ENCODE measurements at places on chromosomes 5 and 9. TPM values are rescaled to one million over a fixed set of nuclear protein-coding genes. Genes with fewer than 3 reads are reported as not detected.

FOXE1 gene
- not detected for total RNA-seq

DNA sequence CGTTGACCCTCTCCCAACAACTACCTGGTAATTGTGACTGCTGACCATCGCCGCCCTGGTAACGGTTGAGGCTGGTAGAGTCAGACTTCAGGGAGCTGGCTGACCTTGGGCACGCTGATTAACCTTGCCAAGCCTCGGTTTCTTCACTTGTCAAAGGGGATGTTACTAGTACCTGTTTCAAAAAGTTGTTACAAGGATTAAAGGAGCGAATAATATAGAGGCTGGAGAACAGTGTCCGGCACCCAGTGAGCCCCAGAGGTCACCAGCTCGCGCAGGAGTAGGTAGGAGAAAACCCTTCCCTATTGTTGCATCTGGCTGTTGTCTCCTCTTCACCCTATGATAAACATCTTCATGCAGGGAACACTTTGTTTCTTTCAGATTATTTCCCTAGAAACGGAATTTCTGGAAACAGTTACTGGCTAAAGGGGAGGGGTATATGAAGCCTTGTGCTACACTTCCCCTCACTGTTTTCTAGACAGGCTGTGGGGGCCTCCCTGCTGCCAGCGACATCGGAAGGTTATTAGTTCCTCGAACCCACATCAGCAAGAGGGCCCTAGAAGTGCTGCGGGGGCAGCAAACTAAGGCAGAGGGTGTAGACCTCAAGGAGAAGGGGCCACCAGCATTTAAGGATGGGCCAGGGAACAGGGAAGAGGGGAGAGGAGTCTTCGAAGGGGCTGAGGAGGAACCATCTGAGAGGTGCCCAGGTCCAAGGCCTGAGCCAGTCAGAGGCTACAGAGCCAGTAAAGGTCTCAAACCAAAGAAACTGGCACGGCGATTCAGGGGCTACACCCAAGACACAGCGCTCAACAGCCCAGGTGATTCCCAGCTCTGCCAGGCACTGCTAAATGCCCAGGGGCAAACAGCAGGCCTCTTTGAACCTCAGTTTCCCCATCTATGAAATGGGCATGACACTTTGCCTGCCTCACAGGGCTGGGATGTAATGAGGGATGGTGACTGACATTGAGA is 37.6 kb downstream of the HRH2 start:
- DNase-seq: no peak

GRCh38 chr9:13759551-13759950 is 480.1 kb upstream of the MPDZ start:
- no peak for DNase-seq

MRPL50 gene
- 18.7 TPM for total RNA-seq

LCN1 gene
- total RNA-seq: not detected

SLC4A9 gene
- total RNA-seq: not detected

- no peak for DNase-seq
Measured at GRCh38 chr9:26471261-26471660, 421.3 kb downstream of the CAAP1 start.

SLC6A3 gene
- not detected for total RNA-seq

DNA sequence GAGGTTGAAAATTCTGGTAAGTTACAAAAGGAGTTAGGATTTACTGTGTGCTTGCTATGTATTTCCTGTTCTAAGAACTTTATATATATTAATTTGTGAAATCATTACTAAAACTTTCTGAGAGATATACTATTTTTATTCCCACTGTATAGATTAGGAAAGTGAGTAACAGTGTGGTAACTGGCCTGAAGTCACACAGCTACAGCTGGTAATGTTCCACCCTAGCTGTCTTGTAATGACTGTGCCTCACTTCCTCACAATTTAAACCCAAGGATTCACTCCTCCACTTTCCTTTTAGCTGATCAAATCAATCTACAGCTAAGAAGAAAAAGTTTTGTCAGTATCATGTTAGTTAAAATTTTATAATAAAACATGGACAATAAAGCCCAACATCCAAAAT is 278.8 kb downstream of the GAS1 start:
- no peak for DNase-seq

- no peak for DNase-seq
Measured at GRCh38 chr9:71349218-71349617, 227.8 kb upstream of the TRPM3 start.

DNA sequence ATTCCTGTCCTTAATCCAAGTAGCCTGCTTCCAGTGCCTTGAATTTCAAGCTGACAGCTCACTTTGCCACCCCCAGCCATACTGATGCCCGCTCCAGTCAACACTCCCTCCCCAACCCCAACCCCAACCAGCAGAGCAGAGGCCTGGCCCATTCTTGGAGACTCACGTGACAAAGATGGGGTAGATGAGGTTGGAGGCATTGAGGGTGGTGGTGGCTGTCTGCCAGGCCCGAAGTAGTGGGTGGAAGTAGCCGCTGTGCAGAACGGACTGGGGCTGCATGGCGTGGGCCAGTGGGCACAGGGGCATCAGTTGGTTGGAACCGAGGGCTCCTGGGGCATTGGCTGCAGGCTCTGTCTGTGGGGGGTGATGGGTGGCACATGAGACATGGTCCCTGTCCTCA is 7.8 kb downstream of the ALAD start:
- no peak for DNase-seq

ANKRD31 gene
- not detected for total RNA-seq

SH3PXD2B gene
- 25.9 TPM for total RNA-seq

DNA sequence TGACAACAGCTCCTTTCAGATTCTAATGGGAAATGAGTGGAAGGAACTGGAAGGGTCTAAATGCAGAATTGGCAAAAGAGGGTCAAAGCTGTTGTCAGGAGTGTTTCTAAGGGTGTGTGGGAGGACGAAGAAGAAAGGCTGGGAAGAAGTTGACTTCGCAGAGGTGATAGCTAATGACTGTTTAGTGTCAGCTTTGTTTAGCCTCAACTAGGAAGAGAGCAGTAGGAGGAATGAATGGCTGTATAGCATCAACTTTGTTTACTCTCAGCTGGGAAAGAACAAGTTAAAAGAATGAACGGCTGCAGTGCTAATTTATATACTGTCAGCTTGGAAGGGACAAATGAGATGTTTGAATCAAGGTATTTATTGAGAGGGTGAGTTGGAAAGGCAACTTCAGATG is 5.9 kb upstream of the LIX1 start:
- no peak for DNase-seq

IFNA13 gene
- not detected for total RNA-seq

PCDHB5 gene
- 0.53 TPM for total RNA-seq

GRCh38 chr9:93960971-93961841 is 6.1 kb upstream of the BARX1 start:
- DNase-seq: no peak

GRCh38 chr5:140253985-140254384 is 48.9 kb downstream of the PFDN1 start:
- DNase-seq: no peak

GRCh38 chr5:124738681-124739633 is 7.5 kb downstream of the ZNF608 start:
- DNase-seq: no peak

PCDH12 gene
- total RNA-seq: 12.1 TPM

SLC25A2 gene
- total RNA-seq: 0.32 TPM

GRCh38 chr5:178383919-178384815 is 151.6 kb upstream of the PHYKPL start:
- no peak for DNase-seq

DNA sequence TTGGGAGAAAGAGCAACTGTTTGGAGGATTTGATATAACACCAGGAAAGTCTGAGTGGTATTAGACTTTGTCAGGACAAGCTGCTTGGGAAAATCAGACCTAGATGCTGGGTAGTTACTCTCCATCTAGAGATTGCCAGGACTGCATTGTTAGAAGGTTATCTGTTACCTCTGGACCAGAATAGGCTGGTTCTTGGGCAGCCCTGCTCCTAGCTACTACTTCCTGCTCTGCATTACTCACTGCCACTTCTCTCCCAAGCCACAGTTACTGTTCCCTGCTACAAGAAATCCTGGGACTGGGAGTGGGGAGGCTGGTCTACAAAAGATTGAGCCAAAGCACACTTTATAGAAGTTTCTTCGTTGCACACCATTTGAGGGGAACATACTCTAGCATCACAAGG is 95.5 kb upstream of the KCNN2 start:
- DNase-seq: no peak

DNA sequence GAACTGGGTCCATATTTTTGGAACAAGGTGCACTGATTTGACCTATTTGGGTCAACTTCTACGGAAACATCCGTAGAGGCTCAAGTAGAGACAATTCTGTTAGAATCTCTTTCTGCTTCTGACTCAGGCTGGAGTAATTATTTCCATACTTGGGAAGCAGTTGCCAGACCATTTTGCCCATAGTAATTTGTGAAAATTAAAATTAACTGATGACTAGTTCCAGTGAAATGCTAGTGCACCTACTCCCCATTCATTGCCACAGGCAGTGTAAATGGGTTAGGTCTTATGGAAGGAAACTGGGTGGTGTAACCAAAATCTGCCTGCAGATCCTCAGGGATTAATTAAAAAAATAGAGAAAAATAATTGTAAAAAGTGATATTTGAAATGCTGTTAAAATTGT is 201.1 kb downstream of the TENT4A start:
- no peak for DNase-seq

RANBP3L gene
- not detected for total RNA-seq

DNA sequence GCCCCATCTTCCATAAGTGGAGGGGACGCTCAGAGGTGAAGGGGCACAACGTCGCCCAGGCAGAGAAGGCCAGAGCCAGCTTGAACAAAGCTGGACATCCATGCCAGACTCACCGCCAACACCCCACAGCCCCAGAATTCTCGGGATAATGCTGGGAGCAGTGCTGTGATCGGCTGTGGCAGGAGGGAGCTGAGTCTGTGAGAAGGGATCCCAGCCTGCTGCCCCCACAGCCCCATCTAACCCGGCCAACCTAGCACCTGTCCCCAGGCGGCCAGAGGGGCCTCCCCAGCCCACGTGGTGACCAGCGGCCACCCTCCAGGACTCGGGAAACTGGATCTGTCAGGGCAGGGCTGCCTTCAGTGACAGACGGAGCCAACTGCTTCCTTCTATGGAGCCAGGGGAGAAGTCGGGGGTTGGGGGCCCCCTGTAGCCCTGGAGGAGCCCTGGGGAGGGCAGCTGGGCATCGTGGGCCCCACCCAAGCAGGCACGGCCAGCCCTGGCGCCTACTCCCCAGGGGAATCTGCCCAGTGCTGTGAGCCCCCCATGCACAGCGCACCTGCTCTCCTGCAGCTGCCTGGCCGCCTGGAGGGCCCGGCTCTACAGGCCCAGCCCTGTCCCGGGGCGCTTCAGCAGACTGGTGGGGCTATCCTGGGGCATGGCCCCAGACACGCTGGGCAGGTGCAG is 6.0 kb downstream of the BRD3 start:
- DNase-seq: no peak

DNA sequence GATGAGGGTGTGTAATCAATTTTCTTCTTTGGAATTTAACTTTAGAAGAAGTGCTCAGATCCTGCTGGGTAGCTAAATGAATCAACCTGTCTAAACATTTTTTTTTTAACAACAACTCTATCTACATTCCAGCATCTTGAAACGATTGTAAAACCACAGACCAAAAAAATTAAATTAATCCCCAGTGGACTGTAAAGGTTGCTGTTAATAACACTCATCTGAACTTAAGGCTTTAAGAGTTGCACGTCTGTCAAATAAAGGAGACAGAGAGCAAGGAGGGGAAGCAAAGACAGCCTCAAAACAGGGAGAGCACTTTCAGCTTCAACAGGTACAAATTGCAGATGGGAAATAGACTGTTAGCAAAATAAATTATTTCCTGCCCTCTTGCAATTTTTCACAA is 548.5 kb downstream of the DTWD2 start:
- no peak for DNase-seq

DCP2 gene
- total RNA-seq: 39.7 TPM

NEK6 gene
- 37.5 TPM for total RNA-seq

DNA sequence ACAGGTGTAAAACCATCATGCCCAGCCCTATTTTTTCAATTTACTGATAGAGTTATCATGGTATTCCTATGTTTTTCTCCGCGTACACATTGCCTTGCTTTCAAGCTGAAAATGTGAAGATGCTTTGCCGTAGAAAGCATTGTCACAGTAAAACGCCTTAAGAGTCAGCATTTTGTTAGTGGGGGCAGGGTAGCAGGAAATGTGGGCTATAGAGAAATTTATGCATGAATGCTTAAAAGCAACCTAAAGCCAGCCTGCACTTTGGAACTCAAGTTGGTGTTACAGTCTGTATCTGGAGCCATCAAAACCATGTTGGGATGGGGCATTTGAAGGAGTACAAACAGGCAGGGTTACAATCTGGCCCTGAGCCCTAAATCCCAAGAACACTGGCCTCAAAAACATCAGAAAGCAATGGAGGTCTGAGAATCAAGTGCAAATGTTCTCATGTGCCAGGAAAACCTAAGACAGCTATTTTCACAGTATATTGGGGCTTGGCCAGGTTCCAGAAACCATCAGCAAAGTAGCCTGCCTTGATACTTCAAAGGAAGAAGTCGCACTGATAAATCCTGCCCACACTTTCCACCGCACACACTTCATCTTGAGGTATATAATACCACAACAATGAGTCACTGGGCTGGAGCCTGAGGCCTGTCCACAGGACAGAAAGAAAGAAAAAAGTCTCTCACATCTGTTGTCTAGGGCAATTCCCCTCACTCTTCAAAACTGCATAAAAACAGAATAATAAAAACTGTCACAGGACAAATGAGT is 313.8 kb downstream of the ENC1 start:
- DNase-seq: peak; percentile 72

DNA sequence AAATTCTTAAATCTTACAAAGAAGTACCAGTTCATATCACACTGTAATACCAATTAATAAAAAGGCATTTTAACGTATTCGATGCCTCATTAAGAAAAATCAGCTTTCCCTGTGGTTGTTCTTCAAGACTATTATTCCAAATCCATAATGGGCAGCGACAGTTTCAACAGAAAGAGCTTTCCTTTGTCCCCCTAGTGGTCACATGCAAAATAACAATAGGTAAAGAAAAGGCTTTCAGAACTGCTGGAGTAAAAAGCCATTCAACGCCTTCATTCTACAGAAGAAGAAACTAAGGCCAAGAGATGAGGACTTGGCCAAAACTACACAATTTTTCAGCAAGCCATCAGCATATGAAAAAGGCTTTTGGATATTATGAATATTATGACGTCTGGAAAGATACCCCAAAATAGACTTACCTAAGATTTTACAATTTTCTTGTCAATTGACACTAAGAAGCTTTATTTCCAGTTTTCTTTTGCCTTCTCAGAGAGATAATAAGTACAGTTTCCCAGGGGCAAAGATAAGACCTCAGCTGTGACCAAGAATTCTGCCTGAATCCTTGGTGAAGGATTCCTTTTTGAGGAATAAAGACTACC is 6.7 kb upstream of the CDH6 start:
- peak; percentile 4 for DNase-seq

- no peak for DNase-seq
Measured at GRCh38 chr5:156469636-156470035, 142.7 kb downstream of the SGCD start.

DNA sequence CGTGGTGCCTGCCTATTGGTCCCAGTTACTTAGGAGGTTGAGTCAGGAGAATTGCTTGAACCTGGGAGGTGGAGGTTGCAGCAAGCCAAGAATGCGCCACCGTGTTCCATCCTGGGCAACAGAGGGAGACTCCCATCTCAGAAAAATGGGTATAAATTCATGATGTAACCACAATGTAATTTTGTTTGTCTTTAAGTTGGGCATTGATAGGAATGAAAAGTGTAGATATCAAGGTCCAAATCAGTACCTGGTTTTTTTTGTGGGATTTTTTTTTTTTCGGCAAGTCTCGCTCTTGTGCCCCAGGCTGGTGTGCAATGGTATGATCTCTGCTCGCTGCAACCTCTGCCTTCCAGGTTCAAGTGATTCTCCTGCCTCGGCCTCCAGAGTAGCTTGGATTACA is 7.4 kb downstream of the NPM1 start:
- no peak for DNase-seq

All from pulmonary artery endothelial cell (primary cell).